Immature natural killer cell (primary cell): ENCODE measurements at places on chromosomes 2 and 18. TPM values are rescaled to one million over a fixed set of nuclear protein-coding genes. Genes with fewer than 3 reads are reported as not detected.
A peak's percentile ranks its signal among the peaks of the same experiment; 100 is the strongest.

GRCh38 chr2:188524519-188525113 lies 232.9 kb downstream of the GULP1 start:
- DNase-seq, result no peak

GRCh38 chr2:112731479-112731878 lies 10.7 kb downstream of the NT5DC4 start:
- DNase-seq, result no peak

DNA sequence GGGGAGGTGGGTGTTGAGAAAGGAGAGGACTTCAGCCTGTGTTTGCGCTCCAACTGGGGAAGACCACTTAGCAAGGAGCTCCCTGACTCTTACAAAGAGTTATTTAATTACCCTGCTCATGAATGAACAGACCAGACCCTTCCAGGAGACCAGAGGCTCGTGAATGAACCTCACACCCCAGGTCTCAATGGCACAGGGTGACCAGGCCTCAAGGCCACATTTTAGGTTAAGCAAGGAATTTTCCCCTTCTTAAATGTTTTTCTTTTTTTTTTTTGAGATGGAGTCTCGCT lies 25.3 kb downstream of the SMAD7 start:
- DNase-seq, result no peak

DNA sequence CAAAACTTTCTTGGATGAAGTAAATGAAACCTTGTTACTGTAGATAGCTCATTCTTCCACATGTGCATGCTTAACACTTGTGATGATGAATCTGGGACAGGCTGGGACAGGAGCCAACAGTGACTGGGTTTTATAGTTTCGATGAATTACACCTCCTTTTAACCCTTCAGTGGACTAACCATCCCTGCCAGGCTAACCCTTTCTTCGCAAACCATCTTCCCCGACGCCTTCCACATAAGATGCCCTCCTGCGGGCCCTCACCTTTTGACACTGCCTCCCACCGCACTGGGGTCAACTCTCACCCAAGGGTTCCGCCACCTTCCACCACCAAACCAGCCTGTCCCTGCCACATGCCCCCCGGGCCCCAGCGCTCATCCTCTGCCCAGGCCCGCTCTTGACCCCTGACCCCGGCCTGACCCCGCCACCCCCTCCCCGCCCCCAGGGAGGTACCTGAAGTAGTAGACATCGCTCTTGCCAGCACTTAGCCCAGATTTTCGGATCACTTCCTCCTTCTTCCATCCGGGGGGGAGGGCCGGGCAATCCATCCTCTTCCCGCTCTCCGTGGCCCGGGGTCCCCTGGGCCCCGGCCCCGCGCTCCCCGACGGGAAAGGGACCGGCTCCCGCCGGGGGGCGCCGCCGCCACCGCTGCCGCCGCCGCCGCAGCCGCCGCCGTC lies 764 bp downstream of the MBD2 start:
- peak; percentile 54 for DNase-seq

GRCh38 chr18:12334366-12334808 lies 26.3 kb downstream of the TUBB6 start:
- no peak for DNase-seq

GRCh38 chr2:128622371-128622770 lies 303.7 kb upstream of the HS6ST1 start:
- DNase-seq, result no peak

DNA sequence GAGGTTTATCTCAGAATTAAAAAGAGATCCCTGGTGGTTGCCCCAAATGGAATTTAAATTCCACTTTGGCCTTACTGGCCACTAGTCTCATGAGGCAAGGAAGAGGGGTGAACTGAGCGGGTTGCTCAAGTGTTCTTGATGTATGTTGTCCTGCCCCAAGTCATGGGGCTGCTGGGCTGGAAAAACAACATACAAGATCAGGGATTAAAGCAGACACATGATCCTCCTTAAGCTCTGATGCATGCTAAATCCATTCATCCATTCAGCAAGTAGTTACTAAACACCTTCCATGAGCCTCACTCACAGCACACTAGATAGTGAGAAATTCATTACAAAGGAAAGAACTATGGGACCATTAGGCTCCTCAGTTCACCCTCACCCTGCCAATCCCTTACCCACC lies 196.3 kb downstream of the MREG start:
- no peak for DNase-seq

- no peak for DNase-seq
Observed at GRCh38 chr2:38743672-38744398, 7.3 kb downstream of the SRSF7 start.

- DNase-seq, result peak; percentile 74
Observed at GRCh38 chr2:191148791-191149190, 2.0 kb downstream of the STAT4 start.

DNA sequence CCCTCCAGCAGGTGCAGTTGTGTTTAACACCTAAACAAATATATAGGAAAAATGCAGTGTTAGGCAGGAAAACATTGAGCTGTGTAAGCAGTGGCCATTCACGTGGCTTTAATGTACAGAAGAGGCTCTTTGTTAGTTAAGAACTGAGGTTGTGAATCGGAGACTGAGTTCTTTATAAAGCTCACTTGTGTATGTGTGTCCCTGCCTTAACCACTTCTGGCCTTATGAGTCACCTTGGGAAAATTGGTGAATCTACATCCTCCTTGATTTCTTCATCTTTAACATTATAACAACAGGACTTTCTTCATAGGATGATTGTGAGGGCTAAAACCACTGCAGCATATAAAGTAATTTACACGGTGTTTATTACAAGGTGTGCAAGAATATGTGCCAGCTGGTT lies 188.4 kb upstream of the TPO start:
- no peak for DNase-seq

GRCh38 chr2:100060875-100061274 lies 81.5 kb downstream of the AFF3 start:
- DNase-seq, result peak; percentile 27

GRCh38 chr2:23662941-23663920 lies 263.7 kb downstream of the ATAD2B start:
- DNase-seq, result no peak

DNA sequence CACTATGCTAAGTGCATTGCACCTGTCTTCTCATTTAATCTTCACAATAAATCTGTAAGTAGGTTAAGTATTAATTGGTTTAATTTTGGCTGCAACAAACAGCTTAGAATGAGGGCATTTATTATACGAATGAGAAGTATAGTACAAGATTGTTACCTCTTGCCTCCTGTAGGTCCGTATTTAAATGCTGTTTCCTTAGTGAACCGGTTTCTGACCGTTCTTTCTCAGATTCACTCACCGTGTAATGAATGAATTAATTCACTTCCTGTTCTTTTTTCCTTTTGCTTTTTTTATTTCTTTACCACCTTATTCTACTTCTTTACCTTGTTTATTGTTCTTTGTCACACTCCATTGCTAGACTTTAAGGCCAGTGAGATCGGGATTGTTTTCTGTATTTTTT lies 153.8 kb upstream of the RASGRP3 start:
- no peak for DNase-seq

- no peak for DNase-seq
Observed at GRCh38 chr2:37792366-37792765, 120.9 kb upstream of the CDC42EP3 start.

DNA sequence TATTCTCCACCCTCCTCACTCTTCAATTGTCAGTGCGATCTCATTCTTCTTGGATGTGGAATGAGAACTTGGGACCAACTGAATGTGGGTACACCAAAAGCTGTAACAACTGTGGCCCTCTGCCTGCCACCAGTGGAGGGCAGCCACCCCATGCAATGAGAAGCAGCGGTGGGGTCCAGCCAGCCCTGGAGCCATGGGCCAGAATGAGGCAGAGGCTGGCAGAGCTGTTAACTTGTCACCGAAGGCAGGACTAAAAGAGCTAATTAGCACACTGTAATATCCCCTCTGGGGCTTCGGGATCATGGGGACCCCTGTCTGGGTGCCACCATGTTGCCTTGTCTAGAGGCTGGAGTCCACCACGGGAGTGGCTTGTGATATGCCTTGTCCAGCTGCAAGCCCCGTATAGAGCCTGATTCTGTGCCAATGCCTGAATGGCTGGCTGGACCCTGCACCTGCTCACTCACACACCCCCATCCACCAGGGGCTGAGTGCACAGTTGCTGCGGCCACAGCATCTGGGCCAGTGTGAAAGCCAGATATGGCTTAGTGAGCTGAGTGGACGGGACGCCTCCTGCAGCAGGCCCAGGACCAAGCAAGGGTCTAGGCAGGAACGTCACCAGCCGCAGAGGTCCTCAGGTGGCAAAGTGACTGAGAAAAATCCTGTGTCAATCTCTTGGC lies 680.5 kb downstream of the DSC3 start:
- no peak for DNase-seq

GRCh38 chr2:56325661-56326345 lies 142.0 kb downstream of the CCDC85A start:
- no peak for DNase-seq

DNA sequence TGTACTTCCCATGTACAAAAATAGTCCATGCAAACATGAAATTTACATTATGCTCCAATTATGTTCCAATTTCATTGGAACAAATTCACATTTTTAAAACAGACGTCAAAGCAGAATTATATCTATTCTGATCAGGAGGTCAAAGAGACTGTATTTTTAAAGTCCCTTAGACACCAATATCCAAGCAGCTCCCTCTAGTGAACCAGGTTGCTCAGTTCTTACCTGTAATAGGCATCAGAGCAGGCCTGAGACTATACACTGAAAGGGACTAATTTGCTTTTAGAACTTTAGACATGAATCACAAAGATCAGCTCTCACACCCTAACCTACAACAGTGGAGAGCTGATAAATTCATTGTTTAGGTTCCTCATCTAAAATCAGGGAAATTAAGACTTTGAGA lies 273.9 kb downstream of the MBD2 start:
- DNase-seq, result no peak

- no peak for DNase-seq
Observed at GRCh38 chr18:36109737-36110136, 19.4 kb downstream of the SLC39A6 start.

DNA sequence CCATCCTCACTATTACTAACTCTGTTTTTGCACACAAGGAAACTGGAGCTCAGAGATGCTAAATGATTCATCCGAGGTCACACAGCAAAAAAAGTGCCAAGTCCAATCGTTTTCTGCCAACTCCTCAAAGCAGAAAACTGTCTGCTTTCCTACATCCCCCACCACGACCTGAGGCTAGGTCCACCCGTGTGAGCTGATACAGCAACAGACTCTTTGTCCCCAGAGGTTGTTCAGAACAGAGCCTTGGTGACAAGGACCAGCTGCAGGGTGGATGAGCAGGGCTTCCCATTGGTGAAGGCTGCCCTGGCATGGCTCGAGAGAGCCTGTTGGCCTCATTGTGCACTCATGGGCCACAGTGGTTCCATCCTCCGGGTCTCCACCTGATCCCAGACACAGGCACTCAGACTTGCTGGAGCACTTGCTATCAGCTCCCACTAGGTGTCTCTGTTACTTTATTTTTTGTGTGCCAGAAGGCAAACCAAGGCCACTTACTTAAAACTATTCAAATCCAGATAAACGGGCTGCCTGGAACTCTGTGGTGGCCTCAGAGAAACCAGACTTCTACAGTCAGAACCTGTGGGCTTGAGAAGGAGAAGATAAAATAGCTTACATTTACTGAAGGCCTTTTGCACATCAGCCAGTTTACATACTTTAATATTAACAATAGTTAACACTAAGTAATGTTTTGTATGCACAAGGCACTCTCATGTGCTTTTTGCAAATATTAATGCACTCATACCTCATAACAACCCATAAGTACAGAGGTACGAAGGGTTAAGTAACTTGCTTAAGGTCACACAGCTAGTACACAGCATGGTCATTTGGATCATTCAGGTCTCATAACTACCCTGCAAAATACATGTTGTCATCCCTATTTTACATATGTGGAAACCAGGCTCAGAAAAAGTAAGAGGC lies 62.9 kb upstream of the CTIF start:
- peak; percentile 8 for DNase-seq

DNA sequence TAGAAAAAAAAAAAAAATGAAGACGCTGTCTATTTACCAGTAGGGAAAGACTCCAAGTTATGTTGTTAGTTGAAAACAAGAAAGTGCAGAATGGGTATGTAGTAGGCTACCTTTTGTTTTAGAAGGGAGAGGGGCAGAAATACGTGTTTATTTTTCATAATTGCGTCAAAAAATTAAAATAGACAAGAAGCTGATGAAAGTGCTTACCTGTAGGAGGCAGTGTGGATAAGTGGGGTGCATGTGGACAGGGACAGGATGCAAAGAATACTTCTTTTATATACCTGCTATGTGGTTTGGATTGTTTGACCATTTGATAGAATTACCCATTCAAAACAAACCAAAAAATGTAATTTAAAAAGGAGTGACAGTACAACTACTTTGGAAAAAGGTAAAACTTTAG lies 3.0 kb upstream of the GCG start:
- DNase-seq, result no peak

Gene NGEF
- polyA plus RNA-seq, result not detected

Gene SOWAHC
- 0.18 TPM for polyA plus RNA-seq

Gene KHK
- 8.4 TPM for polyA plus RNA-seq

Gene FAP
- polyA plus RNA-seq, result not detected

Gene TXNDC2
- polyA plus RNA-seq, result not detected

Gene GKN2
- polyA plus RNA-seq, result not detected

Gene ZBTB14
- 17.9 TPM for polyA plus RNA-seq

Gene DSEL
- polyA plus RNA-seq, result 0.11 TPM

Gene DHRS9
- 0.31 TPM for polyA plus RNA-seq

Gene SCN7A
- polyA plus RNA-seq, result not detected

Gene CMPK2
- polyA plus RNA-seq, result 10.9 TPM

Gene TDRD15
- not detected for polyA plus RNA-seq

Gene GEN1
- 2.3 TPM for polyA plus RNA-seq

Gene CCDC178
- polyA plus RNA-seq, result not detected

Gene MC2R
- not detected for polyA plus RNA-seq
